SK-MEL-5 (cell line): ENCODE measurements at places on chromosomes 3 and 15.

DNA sequence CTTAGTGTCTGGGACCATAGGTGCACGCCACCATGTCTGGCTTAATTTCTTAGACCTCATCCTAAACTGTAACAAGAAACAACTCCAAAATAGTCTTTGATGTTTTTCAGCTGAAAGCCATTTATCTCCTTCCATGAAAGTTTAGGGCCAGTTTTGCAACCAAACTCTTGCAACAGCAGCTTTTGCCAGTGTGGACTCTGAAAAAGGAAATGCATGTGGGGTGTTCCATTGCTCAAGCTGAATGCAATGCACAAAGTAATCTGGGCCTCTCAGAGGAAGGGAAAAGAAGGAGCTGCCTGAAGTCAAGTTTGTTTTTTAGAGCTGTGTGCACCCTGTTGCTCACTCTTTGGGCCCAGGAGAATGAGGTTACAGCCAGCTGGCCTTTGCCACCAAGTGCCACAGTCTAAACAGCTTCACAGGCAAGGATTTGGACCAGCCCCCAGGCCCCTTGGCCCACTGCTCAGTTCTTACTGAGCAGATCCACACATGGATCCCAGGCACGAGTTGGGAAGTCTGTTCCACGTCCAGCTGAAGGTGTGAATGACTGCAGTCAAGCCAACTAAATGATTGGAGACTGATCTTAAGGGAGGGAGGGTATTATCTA is 212.3 kb upstream of the LRRFIP2 start:
- no peak for DNase-seq

GRCh38 chr15:89672221-89673164 is 6.7 kb downstream of the PLIN1 start:
- DNase-seq = no peak

GRCh38 chr3:63979093-63979885 is 44.0 kb downstream of the PSMD6 start:
- DNase-seq = no peak

GRCh38 chr3:151430821-151431484 is 29.9 kb downstream of the IGSF10 start:
- no peak for DNase-seq

- no peak for DNase-seq
Observed at GRCh38 chr15:70605606-70606410, 157.6 kb downstream of the UACA start.

GRCh38 chr15:58484791-58485600 is 53.2 kb downstream of the LIPC start:
- no peak for DNase-seq

DNA sequence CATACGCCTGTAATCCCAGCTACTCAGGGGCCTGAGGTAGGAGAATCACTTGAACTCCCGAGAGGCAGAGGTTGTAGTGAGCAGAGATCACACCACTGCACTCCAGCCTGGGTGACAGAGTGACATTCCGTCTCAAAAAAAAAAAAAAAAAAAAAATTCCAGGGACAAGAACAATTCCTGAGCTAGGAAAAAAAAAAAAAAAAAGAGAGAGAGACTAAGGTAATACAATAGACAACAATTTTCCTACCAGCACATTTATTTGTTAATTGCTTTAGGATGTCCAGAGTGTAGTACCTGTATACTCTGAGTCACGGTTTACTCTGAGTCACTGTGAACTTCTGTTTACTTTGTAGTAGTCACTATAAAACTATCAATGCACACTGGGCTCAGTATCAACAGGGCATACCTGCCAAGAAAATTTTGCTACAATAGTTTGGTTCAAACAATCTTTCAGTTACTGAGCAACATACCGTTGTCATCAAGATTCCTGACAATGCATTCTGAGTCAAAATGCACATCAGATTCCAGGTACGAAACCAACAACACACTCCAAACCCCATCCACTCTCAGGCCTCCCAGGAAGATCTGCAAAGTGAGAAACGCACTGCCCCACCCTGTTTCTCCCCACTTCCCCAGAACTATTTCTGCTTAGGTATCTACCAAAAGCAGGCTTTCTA is 28.3 kb downstream of the IGF2BP2 start:
- DNase-seq = no peak

DNA sequence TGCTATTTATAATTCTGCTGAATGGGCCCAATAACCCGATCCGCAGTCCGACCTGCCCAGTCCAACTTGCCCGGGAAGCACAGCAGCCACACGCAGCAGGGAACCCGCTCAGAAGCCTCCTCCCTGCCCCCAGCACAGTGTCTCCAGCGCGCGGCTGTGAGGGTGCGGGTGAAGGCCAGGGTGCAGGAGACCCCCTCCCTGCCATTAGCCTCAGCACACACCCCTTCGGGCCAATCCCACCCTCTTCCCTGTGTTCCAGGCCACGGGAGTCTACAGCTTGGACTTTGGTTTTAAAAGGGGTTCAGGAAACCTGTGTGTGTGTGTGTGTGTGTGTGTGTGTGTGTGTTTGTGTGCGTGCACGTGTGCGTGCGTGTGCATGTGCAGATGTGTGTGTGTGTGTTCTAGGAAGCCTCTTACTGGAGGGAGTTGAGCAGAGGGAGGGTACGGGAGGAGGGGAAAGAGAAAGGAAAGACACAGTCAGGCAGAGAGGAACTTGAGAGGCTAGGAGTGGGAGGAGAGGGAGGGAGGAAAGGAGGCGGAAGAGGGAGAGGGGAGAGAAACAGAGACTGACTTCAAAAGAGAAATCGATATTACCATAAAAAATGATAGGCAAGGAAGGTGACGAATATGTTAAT is 34.2 kb downstream of the ATP2B2 start:
- no peak for DNase-seq

DNA sequence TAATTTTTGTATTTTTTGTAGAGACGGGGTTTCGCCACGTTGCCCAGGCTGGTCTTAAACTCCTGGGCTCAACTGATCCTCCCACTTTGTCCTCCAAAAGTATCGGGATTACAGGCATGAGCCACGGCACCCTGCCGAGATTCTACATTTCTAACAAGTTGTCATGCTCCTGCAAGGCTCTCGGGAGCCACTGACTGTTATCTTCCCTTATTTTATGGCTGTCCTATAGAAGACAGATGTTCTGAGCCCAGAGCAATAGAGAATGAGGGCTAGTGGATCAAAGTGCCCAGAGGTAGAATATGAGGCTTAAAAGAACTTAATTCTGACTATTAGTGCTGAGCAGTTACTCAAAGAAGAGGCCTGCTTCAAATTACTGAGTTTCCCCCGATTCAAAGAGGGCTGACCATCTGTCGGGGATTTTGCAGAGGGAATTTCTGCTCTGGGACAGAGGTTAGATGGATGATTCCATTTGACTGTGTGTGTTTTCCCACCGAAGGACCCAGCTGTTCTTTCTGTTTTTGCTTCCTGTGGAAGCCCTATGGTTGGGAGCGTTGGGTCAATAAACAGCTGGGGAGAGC is 39.5 kb downstream of the ITPR1 start:
- no peak for DNase-seq

- peak; percentile 14 for DNase-seq
Observed at GRCh38 chr3:52374173-52374572, 58.1 kb downstream of the DNAH1 start.

DNA sequence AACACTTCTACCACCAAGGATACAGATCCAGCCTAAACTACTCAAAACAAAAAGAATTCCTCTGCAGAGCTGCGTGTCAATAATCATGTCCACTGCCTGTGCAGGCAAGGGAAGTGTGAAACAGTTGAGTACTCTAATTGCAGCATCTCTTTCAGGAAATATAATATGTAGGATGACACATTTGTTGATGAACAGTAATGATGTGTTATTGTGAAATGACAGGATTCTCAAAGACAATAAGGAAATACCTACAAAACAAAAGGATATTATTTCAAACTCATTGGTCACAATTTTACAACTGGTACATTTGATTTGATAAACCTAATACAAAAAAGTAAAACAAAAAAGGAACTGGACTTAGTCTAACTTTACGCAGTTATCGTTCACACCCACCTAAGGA is 4.4 kb downstream of the SPG11 start:
- DNase-seq = no peak

- no peak for DNase-seq
Observed at GRCh38 chr15:89657686-89658200, 2.5 kb upstream of the KIF7 start.

DNA sequence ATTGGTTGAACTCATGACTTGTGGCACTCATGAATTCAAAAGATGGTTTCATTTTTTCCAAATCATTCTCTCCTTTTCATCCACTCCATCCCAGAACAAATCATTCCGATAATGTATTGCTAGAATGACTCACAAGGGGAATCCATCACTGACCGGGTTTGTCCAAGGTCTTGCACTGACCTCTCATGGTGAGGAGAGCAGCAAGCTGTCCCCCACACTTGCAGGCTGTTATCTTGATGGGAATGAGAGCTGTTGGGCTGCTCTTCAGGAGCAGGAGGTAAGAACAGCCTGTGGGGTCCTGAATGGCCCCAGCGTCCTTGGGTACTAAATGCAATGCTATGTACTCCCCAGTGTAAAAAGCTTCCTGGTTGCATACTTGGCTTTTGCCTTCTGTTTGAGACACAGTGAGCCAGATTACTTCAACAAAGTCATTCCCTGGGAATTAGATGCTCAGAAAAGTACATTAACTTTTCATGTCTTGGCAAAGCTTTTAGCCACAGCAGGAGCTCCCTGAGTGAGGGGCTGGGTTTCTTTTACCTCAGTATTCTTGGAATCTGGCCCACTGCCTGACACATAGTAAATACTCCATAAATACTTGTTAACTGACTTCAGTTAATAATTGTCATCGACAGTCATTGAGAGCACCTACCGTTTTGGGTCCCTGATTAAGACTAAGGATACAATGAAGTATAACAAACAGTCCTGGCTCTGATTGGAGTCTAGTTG is 24.1 kb downstream of the CCNL1 start:
- DNase-seq = no peak

DNA sequence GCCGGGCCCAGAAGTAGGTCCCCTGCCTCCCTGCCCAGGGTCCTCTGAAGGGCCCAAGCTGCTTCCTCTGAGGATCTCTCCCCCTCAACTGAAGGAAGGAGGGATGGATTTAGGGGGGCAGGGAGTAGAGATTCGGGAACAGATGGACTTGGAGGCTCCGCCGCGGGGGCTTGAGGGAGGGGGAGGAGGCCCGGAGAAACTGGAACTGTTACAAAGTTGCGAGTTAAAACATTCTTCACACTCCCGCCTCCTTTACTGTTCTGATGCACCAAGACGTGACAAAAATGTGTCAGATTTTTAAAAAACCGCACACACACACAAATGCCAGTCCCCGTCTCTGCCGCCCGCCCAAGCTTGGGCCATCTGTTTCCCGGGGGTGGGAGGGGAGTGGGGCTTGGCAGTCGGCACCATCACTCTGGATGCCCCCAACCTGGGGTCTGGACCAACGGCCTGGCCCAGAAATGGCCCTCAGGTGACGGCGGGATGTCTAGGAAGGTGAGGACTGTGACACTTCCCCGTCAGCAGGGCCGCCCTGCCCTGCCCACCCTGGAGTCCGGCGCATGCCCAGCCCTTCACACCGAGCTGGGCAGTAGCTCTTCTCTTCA is 25.0 kb upstream of the LINGO1 start:
- no peak for DNase-seq

DNA sequence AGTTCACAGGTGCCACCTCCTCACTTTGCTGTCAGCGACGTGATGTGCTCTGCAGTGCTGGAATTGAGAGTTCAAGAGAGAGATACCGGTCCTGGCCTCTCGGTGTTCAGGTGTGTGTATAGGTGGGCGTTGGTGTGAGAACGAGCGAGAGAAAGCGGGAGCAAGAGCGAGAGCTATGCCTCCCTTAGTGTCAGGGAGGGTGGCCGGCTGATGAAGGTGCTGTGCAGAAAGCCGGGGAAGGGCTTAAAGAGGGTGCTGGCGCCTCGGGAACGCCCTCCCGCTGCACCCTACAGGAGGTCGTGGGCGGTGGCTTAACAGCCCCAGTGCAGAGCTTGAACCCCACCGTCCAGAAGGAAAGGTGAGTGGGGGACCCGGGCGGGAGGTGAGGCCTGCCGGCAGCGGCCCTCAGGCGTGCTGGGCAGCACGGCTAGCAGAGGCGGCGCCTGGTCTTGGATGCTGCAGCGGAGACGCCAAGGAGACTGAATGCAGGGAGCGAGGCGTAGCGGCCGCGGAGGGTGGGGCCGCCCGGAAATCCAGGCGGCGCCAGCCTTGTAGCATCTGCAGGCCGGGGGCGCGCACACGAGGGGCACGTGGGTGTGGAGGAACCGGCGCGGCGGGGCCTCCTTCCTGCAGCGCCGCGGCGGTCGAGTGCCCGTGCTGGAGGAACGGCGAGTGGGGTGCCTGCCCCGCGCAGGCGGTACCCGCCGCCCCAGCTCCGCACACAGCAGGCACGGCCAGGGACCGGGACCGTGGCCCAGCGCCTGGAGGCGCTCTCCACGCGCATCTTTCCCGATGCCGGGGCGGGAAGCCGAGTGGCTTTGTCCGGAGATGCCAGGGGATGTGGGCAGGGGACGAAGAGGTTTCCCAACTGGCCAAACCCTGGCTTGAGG is 246.8 kb upstream of the TOPAZ1 start:
- peak; percentile 24 for DNase-seq
